Thoracic aorta (tissue), 2 donors: ENCODE measurements at places on chromosomes 6 and 20.

- no peak for DNase-seq
These were observed 31.4 kb downstream of the RAMACL start for GRCh38 chr6:166555086-166555485.

DNA sequence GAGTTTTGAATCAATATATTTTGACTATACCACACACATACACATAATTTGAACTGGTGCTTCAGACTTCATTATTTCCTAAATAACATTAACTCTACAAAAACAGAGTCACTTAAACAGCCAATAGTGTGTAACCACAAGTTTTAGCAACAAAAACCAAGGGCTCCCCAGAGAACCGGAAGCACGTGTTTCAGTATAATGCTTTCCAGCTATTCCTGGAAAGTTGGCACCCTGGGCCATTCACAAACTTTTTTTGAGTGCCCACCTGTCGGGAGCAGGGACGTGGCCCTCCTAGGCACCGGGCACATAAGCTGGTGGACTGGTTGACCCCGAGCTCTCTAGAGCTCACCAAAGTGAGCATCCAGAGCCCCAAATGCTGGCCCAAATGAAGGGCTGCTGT lies 1.9 kb upstream of the SLC35D3 start:
- no peak for DNase-seq

GRCh38 chr20:48006036-48006833 lies 221.0 kb upstream of the SULF2 start:
- no peak for DNase-seq

- no peak for DNase-seq
These were observed 74.2 kb downstream of the IRF4 start for GRCh38 chr6:465531-466348.

DNA sequence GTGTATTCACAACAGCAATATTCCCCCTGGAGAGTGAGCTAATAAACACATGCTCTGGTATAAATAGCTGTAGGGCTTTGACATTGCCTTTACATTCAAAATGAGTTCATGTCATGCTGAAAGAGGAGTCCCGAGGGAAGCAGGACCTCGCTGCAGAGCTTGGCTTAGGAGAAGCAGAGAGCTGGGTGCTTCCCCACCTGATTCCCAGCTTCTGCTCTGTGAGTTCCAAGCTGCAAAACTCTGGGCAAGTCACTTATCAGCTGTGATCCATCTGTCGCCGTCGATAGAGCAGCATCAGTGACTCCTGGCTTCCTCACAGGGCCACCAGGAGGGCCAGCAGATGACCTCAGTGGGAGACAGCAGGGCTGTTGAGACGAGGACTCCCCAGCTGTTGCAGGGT lies 241.8 kb downstream of the ANKRD60 start:
- DNase-seq: no peak

GRCh38 chr6:140812636-140813035 lies 1320.1 kb upstream of the GJE1 start:
- no peak for DNase-seq

GRCh38 chr6:33683576-33684427 lies 27.7 kb downstream of the UQCC2 start:
- DNase-seq: no peak

DNA sequence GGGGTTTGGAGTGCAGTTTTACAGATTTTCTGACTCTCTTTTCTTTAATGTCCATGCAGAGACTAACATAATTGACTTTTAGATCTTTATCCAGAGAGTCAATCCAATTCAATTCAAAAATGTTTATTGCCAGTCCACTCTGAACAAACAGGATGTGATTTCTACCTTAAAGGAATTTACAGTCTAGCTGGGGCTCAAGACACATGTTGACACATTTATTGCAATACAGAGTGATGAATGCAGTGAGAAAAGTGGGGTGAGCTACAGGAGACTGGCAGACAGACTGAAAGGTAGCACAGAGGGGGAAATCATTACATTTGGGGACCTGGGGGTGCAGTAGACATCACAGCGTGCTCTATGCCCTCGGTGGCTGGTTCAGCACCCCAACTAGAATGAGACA lies 193.9 kb downstream of the SLC24A3 start:
- no peak for DNase-seq

DNA sequence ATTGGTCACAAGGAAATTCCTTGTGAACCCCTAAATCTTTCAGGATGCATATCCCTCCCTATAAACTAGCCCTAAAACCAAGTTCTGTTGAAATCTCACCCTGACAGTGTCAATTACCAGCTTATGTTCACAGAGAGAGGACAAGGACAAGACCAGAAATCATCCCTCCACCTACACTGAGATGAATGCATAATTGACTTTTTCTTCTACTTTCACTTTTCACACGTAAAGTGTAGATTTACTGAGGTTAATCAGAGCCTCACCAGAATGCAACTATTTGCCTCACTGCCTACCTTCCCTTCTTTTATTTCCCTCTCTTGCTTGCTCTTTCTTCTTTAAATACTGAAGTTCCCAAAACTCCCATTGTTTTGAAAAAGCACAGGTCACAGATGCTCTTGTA lies 15.3 kb upstream of the NKAIN2 start:
- no peak for DNase-seq

GRCh38 chr6:6407071-6407741 lies 86.7 kb upstream of the F13A1 start:
- no peak for DNase-seq

GRCh38 chr6:9754515-9754914 lies 660.4 kb downstream of the TFAP2A start:
- DNase-seq: no peak

DNA sequence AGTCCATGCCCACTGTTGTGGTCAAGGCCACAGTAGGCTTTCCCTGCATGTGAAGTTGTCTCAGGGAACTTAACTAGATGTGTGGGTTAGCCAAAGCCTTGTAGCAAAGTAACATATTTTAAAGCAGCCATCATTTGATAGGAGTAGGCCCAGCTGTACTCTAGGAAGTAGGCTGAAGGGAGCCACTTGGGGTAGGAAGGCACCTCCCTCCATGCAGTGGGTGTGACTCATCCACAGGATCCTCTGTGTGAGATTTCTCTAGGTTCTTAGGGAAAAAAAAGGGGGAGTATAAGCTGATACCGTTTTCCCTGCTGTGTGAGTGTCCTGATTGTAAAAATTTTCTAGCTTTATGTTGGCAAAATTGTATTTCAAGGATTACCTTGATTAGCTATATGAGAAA lies 44.7 kb downstream of the VAPB start:
- DNase-seq: no peak

GRCh38 chr6:50128420-50129005 lies 78.8 kb upstream of the DEFB112 start:
- no peak for DNase-seq
